Fibroblast of upper back skin (primary cell): ENCODE measurements at places on chromosomes 4 and X.

- DNase-seq: no peak
Observed at GRCh38 chrX:139932073-139932900, 566 bp downstream of the ATP11C start.

DNA sequence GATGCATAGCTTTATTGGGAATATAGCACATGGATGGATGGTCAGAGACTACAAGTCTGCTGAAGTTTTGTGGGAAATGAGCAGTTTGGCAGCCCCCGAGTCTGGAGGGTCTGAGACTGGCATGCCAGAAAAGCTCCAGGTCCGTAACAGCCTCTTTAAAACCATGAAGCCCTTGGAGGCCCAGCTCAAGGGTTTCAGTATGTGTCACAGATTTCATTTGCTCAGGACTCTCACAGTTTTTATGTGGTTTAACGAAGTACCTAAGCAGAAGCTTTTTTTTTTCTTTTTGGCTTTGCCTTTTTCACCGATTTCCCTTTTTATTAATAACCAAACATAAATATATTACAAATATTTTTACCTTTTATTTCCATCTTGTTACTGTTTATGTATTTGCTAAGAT is 30.6 kb upstream of the TMEM184C start:
- DNase-seq: peak; percentile 22

DNA sequence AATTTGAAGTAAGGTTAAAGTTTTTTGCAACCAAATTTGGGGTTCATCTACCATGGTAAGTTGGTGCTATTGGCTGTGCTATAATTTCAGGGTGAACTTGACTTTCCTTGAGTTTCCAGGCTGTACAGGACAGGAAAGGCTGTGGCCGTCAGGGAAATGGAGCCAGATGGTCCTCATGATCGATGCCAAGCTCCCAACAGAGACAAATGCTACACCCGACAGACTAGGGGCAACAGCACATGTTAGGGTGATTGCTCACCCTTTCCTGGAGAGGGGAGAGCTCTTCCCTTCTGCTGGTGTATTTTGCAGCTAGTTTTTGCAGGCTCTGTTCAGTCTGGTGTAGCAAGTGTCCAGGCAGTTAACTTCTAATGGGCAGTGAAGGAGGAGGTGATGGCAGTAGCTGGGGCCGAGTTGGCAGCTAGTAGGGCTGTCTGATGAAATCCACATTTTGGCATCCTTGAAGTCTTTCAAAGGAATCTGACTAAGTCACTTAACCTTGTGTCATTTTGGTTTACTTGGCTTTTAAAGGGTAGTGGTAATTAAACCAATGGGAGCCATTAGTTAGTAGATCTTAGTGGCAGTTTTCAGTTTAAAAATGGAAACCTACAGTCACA is 47.8 kb downstream of the GAB1 start:
- no peak for DNase-seq

- DNase-seq: no peak
Observed at GRCh38 chrX:39974270-39974669, 123.5 kb downstream of the BCOR start.

- no peak for DNase-seq
Observed at GRCh38 chrX:107293056-107293455, 86.6 kb downstream of the DNAAF6 start.

- DNase-seq: peak; percentile 46
Observed at GRCh38 chr4:143358923-143359643, 22.4 kb downstream of the GAB1 start.
